CD14-positive monocyte (primary cell): ENCODE measurements at places on chromosomes 2 and 18. TPM values are rescaled to one million over a fixed set of nuclear protein-coding genes. Genes with fewer than 3 reads are reported as not detected.

CHRNA1 gene
- not detected for polyA plus RNA-seq

RHOB gene
- 66.3 TPM for polyA plus RNA-seq

KANSL3 gene
- 16.1 and 25.3 TPM in 2 replicates for polyA plus RNA-seq

TEKT4 gene
- polyA plus RNA-seq = not detected

ICA1L gene
- 0.17 TPM for polyA plus RNA-seq

SGPP2 gene
- not detected for polyA plus RNA-seq

ASTL gene
- polyA plus RNA-seq = not detected

CRYGC gene
- not detected for polyA plus RNA-seq

CCDC85A gene
- not detected for polyA plus RNA-seq

SPATA3 gene
- polyA plus RNA-seq = not detected in 2 replicates

CCDC88A gene
- polyA plus RNA-seq = 20.2 and 57.1 TPM in 2 replicates

ATP8B1 gene
- 0.11 TPM for polyA plus RNA-seq

DNA sequence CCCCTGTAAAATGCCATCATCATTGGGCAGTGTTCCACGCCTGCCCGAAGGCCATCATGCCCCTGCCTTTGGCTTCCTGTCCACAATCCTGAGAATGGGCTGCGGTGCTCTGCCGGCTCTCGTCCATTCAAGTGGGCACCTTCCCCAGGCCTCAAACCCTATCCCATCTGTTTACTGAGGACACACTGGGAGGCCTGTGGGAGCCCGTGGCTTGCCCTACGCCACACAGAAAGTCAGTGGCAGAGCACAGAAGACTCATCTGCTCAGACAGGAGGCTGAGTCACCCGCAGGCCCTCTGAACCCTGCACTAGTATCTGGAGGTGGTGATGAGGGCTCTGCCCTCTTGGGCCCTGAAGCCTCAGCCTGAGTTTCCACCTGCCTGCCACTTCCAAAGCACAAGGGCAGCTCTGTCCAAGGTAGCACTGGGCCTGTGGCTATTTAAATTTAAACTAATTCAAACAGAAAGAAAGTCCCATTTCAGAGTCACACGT is 19.1 kb upstream of the ANKRD53 start:
- DNase-seq = no peak
- H3K27me3 ChIP-seq = peaks cover 2% of the 10 kb centered on the region
- no peaks in the 10 kb centered on the region for H3K36me3 ChIP-seq
- no peaks in the 10 kb centered on the region for H3K4me1 ChIP-seq

DNA sequence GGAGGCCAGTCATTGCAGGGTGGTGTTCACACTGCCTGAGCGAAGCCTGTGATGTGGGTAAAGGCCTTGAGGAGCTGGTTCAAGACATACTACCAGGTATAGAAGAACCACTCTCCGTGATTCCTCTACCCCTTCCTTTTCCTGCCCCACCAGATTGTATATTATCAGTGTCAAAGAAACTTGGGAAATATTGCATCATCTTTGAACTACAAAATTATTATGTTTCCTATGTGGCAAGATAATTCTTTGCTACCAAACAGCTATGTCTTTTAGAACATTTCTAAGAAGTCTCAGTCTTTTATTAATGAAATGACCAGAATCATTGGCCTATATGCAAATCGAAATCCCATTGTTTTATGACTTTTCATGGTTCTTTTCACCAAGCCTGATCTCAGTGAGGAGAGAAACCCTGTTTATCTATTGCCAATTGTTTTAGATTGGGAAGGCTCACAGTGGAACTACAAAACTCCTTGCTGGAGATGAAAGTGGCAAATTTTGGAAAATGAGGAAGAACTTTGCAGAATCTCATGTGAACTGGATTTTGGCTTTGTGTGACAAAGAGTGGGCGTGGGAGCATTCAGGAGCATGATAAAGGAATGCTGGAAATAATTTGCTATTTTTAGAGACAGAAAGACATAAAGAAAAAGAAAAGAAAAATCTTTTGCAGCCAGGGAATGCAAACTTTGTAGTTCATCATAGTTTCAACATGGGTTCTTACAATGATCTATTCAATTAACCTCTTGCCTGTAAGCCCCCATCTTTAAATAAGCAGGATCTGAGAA is 286.9 kb downstream of the INSIG2 start:
- H3K4me3 ChIP-seq = no peak overlapping the region
- no peaks in the 10 kb centered on the region for H3K27me3 ChIP-seq
- peaks cover 10% of the 10 kb centered on the region for H3K4me1 ChIP-seq
- no peak for DNase-seq
- H3K36me3 ChIP-seq = no peaks in the 10 kb centered on the region
- no peak overlapping the region for H3K27ac ChIP-seq

GRCh38 chr2:132437852-132438669 is 21.5 kb downstream of the GPR39 start:
- no peaks in the 10 kb centered on the region for H3K36me3 ChIP-seq
- no peak for DNase-seq
- no peak overlapping the region for H3K27ac ChIP-seq
- no peaks in the 10 kb centered on the region for H3K4me1 ChIP-seq

- no peak for DNase-seq
- H3K4me1 ChIP-seq = no peaks in the 10 kb centered on the region
- H3K4me3 ChIP-seq = no peak overlapping the region
- peaks cover 6% of the 10 kb centered on the region for H3K36me3 ChIP-seq
Observed at GRCh38 chr18:42087876-42088275, 132.8 kb downstream of the PIK3C3 start.

GRCh38 chr18:28409811-28410210 is 232.9 kb upstream of the CDH2 start:
- H3K27ac ChIP-seq = no peak overlapping the region
- H3K27me3 ChIP-seq = no peaks in the 10 kb centered on the region
- no peak overlapping the region for H3K4me3 ChIP-seq
- no peaks in the 10 kb centered on the region for H3K4me1 ChIP-seq
- no peaks in the 10 kb centered on the region for H3K36me3 ChIP-seq

DNA sequence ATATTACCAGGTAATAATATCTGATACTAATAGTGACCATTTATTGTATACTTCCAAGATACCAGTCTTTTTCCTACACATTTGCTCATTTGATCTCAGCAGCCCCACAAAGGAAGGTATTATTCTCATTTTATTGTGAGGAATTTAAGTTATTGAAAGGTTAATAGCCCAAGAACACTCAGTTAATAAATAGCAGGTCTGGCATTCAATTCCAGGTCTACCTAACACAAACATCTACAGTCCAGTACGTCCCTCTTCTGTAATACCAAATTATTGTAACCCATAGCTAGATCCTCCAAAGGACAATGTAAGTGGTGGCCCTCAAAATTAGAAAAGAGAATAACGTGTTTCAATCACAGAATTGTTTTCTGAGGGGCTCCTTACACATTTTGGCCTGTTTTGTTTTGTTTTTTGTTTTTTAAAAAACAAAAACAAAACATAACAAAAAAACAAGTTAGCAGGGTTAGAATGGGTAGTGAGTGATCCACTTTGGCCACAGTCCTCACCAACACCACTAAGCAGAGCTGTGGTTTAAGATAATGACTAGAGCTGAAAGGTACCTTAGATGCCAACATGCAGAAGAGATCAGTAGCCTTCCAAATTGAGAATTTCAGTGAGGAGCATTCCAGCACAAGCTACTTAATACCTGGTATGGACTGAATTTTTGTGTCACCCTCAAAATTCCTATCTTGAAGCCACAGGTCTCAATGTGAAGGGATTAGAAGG is 137.5 kb downstream of the DYM start:
- H3K36me3 ChIP-seq = peaks cover 16% of the 10 kb centered on the region
- H3K27ac ChIP-seq = no peak overlapping the region
- H3K27me3 ChIP-seq = no peaks in the 10 kb centered on the region
- DNase-seq = no peak

DNA sequence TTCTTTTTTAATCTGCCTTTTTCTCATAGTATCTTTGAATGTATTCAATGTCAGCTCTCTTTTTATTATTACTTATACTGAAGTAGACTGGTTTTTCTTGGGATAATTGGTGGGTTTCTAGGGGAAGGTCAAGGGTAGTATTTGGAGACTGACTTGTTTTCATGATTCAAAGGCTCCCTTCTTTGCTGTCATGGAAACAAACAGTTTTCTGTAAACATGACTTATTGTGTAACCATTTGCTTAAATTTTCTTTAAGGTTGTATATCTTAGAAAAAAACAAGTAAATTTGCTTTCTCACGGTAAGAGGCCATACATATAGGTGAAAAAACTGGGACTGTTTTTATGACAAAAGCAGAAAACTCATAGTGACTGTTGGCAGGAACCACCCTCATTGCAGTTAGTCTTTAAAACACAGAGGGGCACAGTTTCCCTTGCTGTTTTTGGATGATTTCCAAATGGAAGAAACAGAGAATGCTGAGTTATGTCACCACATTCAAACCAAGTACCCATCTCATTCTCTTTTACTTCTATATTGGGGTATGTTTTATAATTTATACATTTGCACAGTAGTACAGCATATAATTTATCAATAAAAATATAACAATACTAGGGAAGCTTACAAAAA is 5.8 kb upstream of the RDH14 start:
- no peak for DNase-seq
- H3K36me3 ChIP-seq = no peaks in the 10 kb centered on the region
- H3K4me1 ChIP-seq = no peaks in the 10 kb centered on the region
- H3K4me3 ChIP-seq = no peak overlapping the region
- H3K27ac ChIP-seq = no peak overlapping the region
- H3K27me3 ChIP-seq = no peaks in the 10 kb centered on the region

DNA sequence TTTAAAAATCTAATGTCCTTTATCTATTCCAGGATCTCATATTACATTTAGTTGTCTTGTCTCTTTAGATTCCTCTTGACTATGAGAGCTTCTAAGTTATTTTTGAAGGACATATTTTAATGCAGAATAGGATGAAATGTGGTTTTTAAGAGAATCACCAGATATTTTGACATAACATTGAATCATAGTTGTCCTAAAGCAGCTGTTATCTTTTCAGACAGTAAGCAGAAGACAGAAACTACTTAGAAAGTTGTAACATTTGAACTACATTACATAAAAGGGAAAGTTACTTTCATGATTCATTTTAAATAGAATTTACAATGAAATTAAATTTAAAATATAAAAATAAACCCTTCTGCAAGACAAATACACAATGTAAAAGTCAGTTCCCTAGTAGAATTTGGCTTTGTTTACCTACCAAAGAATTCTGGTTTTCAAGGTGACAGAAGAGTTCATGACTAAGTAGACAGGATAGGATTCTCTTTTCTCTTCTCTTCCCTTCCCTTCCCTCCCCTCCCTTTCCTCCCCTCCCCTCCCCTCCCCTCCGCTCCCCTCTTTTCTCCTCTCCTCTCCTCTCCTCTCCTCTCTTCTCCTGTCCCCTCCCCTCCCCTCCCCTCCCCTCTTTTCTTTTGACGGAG is 186.0 kb downstream of the DIS3L2 start:
- H3K36me3 ChIP-seq = no peaks in the 10 kb centered on the region
- H3K27ac ChIP-seq = no peak overlapping the region
- no peak overlapping the region for H3K4me3 ChIP-seq
- no peaks in the 10 kb centered on the region for H3K27me3 ChIP-seq
- DNase-seq = no peak

DNA sequence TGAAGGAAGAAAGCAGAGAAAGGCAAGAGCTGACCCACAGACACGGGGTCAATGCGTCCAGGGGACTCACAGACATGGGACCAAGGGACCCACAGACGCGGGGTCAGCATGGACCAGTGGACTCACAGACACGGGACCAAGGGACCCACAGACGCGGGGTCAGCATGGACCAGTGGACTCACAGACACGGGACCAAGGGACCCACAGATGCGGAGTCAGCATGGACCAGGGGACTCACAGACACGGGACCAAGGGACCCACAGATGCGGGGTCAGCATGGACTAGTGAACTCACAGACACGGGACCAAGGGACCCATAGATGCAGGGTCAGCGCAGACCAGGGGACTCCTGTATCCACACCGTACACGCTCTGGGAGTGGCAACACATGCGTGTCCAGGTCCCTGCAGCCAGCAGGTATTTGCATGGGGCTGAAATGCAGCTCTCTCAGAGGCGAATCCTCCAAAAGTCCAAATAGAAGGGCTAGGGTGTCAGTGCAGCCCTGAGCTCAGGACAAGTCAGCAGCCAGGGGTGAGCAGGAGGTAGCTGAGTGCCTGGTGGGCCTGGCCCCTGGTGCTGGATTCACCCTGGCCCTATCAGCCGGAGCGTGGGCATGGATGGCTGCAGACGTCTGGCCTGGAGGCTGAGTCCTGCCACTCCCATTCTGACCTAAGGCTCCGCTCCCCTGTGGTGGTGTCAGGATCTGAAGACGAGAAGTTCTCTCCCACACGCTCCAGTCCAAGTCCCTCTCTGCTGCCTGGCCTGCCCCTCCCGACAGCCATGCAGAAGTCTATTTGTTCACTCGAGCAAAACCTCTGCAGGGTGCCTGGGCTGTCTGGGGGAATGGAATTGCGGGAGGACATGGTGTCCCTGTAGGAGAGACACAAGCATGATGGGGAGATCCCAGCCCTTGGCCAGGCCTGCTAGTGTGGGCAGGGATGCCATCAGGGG is 28.5 kb downstream of the TMEM18 start:
- H3K27ac ChIP-seq = no peak overlapping the region
- H3K4me3 ChIP-seq = no peak overlapping the region
- DNase-seq = no peak
- no peaks in the 10 kb centered on the region for H3K36me3 ChIP-seq
- H3K27me3 ChIP-seq = no peaks in the 10 kb centered on the region

- no peaks in the 10 kb centered on the region for H3K27me3 ChIP-seq
- no peaks in the 10 kb centered on the region for H3K36me3 ChIP-seq
- no peaks in the 10 kb centered on the region for H3K4me1 ChIP-seq
- H3K27ac ChIP-seq = no peak overlapping the region
- no peak overlapping the region for H3K4me3 ChIP-seq
- DNase-seq = no peak
Observed at GRCh38 chr2:118509319-118510004, 338.0 kb downstream of the EN1 start.

GRCh38 chr2:144477281-144477956 is 42.5 kb downstream of the ZEB2 start:
- no peaks in the 10 kb centered on the region for H3K27me3 ChIP-seq
- peak overlapping the region; percentile 56 for H3K27ac ChIP-seq
- H3K4me1 ChIP-seq = peaks cover 43% of the 10 kb centered on the region
- H3K4me3 ChIP-seq = no peak overlapping the region
- no peak for DNase-seq
- peaks cover 81% of the 10 kb centered on the region for H3K36me3 ChIP-seq

- H3K4me3 ChIP-seq = no peak overlapping the region
- H3K27ac ChIP-seq = no peak overlapping the region
- DNase-seq = peak; percentile 45
- peaks cover 2% of the 10 kb centered on the region for H3K27me3 ChIP-seq
- peaks cover 4% of the 10 kb centered on the region for H3K4me1 ChIP-seq
- no peaks in the 10 kb centered on the region for H3K36me3 ChIP-seq
Observed at GRCh38 chr2:70647873-70648481, 94.4 kb upstream of the TGFA start.

DNA sequence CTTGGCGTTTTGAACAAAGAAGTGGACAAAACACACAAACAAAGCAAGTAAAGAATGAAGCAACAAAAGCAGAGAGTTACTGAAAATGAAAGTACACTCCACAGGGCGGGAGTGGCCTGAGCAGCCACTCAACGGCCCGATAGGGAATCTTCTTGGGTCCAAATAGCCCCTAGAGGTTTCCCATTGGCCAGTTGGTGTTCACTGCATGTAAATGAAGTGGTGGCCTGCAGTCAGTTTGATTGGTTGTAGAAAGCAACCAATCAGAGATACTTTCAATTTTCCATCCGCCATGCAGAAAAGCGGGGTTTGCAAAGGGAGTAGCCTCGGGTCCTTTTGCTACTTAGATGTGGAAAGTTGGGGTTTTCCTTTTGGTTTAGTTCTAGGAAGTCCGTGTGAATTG is 31.6 kb downstream of the CYBRD1 start:
- no peak overlapping the region for H3K4me3 ChIP-seq
- no peaks in the 10 kb centered on the region for H3K4me1 ChIP-seq
